ENCODE measurements at places on chromosomes 6 and 20.

DNA sequence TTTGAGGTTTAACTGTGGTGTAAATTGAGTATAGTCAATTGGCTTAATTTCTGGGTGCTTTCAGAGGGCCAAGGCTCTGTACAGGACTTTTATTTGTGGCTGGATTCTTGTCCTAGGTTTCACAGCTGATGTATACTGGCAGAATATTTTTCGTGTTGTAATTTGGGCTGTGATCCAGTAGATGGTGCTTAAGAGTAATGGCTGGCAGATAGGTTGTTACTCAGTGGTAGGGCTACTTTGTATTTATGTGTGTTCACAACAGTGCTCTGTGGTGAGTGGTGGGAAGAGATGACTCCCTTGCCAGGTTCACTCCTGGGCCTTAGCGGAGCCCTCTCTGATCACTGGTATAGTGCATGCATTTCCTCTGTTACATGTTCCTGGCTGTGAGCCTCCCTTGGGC is 34.5 kb upstream of the FERMT1 start:
- no peak for DNase-seq

DNA sequence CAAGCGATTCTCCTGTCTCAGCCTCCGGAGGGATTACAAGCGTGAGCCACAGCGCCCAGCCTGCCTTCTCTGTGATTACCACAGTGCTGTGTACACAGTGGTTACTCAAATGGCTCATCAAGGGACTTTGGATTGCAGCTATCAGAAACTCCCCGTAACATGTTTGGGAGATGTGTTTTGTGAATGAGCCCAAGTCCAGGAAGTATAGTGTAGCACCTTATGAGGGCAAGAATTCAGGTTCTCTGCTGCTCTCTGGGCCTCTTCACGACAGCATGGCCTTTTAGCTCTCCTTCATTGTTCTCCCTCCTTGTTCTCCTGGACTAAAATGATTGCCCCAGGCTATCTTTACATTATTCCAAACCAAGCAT is 34.1 kb upstream of the RPL7L1 start:
- no peak for DNase-seq

GRCh38 chr20:56829788-56830385 is 200.8 kb downstream of the TFAP2C start:
- no peak for DNase-seq

GRCh38 chr20:52193133-52193532 is 1.6 kb upstream of the ZFP64 start:
- no peak for DNase-seq

DNA sequence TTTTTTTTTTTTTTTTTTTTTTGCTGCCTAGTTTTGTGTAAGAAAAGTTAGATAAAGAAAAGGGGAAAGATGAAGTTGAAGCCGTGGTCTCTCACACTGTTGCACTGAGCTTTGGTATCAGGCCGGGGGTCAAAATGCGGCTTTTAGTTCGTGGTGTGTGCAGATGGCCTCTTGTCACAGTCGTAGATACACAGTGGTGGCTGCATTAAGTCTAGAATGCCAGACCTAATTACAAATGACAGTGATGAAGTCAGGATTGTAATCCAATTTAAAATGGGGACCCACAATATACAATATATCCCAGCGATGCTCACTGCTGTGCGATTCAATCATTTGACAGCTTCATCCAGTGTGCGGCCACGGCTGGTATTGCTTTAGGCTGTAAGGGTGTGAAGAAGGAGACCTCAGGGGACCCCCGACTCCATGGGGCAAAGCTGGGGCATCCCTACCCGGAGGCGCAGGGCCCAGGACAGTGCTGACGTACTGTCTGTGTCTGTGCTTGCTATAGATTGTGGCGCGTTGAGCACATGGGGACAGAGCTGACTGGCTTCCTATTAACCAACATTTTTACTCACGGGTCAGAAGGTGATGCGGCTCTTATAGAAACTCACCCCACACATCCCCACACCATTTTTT is 210.0 kb upstream of the SOX4 start:
- no peak for DNase-seq

GRCh38 chr6:162088091-162088490 is 639.5 kb downstream of the PRKN start:
- no peak for DNase-seq

DNA sequence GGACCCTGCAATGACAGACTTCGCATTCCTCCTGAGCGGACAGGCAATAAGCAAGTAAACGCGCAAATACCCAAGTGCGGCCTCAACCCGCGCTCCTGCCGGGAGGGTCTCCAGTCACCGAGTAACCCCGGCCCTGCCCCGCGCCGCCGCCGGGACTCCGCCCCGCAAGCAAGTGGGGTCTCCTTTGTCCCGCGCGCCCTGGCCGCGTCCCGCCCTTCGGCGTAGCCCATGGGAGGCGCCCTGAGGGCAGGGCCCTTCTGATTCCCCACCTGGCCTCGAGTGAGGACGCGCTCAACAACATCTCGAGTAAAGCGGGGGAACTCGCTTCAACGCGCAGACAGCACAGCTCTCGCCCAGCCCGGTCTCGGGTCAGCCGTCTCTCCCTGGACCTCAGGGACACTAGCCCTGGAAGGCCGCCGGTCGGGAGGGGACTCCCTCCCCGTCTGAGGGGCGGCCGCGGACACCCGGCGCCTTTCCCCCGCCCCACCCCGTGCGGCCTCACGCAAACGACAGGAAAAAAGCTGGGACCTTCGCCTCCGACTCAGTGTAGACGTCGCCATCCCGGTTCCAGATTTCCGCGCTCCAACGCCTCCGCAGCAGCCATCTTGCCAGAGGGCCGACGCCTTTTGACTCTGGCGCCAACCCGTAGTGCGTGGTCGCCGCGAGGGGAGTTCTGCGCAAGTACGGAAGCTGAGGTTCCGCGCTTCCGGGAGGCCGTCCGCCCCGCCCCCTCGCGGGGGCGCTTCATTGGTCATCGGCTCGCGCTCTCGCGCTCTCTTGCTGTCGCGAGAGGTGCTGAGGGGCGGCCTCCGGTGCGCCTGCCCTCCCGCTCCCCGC is 461 bp upstream of the GID8 start:
- DNase-seq, result peak; percentile 98

- no peak for DNase-seq
Observed at GRCh38 chr20:2984956-2985661, 58.3 kb upstream of the GNRH2 start.

DNA sequence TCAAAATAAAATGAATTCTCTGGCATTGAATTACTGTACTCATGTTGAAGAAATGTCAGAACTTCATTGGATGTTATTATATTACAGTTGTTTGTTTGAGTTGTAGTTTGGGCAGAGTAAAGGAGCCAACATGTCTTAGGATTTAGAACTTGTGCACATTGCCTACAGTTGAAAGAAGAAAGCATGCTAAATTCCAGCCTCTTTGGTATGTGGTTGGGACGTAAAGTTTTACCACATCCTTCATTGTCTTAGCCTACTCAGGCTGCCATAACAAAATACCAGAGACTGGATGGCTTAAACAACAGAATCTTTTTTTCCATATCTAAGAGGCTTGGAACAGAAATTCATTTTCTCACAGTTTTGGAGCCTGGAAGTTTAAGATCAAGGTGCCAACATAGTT is 42.4 kb downstream of the HFE start:
- no peak for DNase-seq

DNA sequence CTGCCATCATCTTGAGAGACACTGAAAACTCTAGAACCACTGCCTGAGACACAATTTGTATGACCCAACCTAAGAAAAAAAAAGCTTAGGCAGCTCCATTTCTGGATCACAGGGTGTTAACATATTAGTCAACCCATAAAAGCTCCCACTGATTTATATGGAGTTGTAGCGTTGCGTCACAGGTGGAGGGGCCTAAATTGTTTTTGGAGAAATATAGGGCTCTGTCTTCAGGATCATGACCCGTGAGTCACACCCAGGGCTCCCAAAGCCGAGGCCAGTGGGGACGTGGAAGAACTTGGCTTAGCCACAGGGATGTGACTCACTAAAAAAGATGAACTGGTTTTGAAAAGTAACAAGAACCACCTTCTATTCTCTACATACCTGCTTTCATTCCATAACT is 116.5 kb upstream of the BMP2 start:
- no peak for DNase-seq

- no peak for DNase-seq
Observed at GRCh38 chr6:21965016-21965415, 331.8 kb downstream of the PRL start.

DNA sequence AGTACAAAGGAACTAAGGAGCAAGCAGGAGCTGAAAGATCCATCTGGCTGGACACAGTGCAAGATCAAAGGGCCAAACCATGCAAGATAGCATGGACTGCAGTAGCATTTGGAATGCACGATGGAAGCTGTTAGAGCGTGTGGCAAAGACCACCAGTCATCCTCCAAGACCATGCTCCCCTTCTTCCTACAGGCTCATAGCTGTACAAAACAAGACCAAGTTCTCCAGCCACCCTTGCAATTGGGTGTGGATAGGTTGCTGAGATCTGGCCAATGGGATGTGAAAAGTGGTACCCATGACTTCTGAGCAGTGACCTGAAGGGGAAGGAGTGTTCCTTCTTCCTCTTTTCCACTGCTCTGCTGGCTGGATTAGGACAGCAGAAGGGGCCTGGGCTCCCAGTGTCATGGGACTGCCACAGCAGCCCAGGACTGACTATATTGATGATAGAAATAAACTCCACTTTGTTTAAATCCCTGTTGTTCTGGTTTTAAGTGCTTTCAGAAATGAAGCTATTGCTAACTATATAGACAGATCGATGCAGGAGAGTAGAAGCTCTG is 64.9 kb downstream of the SLC22A23 start:
- no peak for DNase-seq

DNA sequence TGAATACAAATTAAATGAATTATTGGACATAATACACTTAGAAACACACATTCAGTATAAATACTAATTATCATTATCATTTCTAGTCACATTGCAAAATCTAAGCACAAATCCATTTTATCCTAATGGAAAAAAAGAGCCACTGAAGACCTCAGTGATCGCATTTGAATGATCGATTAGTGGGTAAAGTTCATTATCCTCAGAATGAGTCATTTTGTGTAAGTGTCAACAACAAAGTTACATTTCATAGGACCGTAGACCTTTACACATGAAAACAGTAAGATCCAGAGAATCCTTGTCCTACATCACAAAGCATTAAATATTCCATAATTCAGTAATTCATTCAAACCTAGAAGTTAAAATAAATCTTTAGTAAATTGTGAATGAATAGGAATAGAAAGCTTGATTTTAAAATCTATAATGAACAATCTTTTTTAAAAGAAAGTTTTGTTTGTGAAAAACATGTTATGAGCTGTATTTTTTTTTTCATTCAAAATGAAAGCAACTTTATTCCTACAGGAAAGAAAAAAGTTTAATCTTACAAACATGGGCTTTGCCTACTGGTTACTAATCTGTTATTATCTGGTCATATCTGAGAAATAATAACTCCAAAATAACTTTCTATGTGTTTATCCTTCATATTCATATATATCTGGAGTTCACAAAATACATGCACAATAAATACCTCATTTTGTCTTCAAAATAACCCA is 33.7 kb downstream of the ROS1 start:
- no peak for DNase-seq

DNA sequence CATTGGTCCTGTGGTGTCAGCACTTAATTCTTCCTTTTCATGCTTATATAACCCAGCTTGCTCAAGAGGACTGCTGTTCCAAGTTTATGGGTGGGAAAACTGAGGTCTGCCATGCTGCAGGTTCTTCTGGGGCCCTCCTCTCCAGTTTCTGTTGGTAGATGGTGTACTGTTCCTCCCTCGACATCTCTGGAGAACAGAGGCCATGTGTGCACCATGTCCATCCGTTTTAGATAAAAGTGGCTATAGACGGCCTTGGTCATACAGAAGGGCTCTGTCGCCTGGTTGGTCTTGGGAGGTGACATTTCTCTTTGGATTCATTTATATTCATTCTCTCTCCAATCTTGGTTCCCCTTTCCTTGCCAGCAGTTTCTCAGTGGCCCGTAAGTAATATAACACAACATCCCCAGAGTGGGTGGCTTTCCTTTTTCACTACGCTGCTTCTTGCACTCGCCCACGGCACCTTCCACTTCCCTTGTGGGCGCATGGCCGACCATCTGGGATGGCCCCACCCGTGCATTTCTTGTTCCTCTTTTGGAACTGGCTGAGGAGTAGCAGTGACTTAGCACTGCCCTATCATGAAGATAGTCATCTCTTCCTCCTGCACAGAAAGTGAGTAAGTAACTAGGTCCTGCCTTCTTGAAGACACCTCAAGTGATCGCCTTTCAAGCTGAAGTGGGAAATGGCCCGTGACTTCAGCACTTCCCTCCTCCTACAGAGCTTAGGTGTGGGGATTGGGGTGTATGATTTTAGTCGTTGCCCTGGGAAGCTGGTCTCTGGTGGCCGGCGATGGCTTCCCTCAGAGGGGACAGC is 94.2 kb downstream of the RREB1 start:
- peak; percentile 52 for DNase-seq

DNA sequence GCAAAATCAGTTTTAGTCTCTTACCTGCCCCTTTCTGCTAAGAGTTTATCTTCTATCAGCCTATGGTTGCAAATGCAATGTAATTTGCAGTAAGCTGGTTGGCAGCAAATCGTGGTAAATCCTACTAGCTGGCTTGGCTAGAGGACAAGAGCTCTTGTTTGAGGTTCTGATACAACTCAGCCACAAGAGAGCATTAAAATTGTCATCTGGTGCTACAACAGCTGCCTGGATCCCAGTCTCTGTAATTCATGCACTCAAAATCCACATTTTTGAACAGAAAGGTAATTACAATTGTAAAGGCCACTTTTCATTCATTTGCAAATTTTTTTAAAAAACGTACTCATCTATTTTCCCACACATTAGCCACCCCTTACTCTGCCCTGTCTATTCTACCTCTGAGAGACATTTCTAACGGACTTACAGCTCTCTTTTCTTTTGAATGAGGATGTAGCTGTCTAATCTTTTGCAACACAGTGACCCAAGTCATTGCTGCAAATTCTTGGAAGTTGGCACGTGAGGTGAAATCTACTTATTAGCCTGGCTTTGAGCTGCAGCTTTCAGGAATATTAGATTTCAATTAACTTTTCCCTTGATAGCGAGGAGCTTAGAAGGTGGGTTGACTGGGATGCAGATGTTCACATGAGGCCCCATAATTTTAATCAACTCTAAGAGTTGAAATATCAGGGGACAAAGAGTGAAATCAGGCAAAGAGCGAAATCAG is 54.0 kb upstream of the FAM184A start:
- no peak for DNase-seq

GRCh38 chr6:156890627-156891314 is 113.6 kb downstream of the ARID1B start:
- DNase-seq, result no peak

DNA sequence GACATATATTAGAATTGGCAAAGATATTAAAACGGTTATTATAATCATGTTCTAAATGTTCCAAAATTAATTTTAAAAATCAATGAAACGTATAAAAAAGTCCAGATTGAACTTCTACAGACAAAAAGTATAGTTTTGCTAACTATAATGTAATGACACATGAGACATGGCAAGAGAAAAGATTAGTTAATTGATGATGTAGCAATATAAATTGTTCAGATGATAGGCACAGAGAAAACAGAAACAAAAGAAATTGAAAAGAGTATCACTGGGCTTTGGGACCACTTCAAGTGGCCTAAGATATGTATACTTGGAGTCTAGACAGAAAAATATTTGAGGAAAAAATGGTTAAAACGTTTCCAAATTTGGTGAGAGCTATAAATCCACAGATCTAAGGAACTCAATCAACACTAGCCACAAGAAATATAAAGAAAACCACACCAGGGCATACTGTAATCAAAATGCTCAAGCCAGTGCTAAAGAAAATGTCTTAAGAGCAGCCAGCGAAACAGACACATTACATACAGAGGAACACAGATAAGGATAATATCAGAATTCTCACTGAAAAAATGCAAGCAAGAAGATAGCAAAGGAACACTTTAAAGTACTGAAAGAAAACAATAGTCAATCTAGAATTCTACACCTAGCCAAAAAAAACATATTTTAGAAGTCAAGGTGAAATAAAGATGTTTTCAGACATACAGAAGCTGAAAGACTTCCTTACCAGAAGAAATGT is 172.6 kb upstream of the FOXQ1 start:
- DNase-seq, result no peak

Data from left ventricle myocardium inferior (tissue), 1 donor.